ENCODE measurements at places on chromosomes 5 and 9. TPM values are rescaled to one million over a fixed set of nuclear protein-coding genes. Genes with fewer than 3 reads are reported as not detected.

- peaks cover 23% of the 10 kb centered on the region for H3K27me3 ChIP-seq
- H3K36me3 ChIP-seq, result peaks cover 11% of the 10 kb centered on the region
- peaks cover 87% of the 10 kb centered on the region for H3K4me1 ChIP-seq
- peak overlapping the region; percentile 78 for H3K27ac ChIP-seq
These were observed 49.8 kb downstream of the MAP1B start for GRCh38 chr5:72156946-72157624.

FBXO10 gene
- total RNA-seq, result 68.7 TPM

GRCh38 chr9:81082221-81082620, 607.1 kb downstream of the TLE1 start:
- no peak overlapping the region for H3K27ac ChIP-seq
- H3K36me3 ChIP-seq, result no peaks in the 10 kb centered on the region
- DNase-seq, result no peak
- H3K4me1 ChIP-seq, result no peaks in the 10 kb centered on the region

DNA sequence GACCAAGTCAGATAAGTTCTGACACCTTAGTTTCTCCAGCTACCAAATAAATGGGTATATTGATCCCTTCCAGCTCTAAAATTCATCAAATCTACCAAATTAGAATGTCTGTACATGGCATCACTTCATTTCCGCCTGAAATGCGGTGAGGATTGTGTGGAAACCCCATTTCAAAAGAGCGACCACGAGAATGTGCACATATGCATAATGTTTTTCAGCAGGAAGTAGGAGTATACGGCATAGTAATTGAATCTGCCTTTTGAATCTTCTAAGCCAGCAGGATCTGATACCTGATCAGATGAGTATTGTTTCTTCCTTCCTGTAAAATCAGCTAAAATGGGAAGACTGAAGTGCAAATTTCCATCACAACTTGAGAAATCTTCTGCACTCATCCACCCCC, 418.6 kb downstream of the TMEM38B start:
- no peaks in the 10 kb centered on the region for H3K27me3 ChIP-seq
- no peak for DNase-seq
- H3K27ac ChIP-seq, result no peak overlapping the region
- no peak overlapping the region for H3K4me3 ChIP-seq

DNA sequence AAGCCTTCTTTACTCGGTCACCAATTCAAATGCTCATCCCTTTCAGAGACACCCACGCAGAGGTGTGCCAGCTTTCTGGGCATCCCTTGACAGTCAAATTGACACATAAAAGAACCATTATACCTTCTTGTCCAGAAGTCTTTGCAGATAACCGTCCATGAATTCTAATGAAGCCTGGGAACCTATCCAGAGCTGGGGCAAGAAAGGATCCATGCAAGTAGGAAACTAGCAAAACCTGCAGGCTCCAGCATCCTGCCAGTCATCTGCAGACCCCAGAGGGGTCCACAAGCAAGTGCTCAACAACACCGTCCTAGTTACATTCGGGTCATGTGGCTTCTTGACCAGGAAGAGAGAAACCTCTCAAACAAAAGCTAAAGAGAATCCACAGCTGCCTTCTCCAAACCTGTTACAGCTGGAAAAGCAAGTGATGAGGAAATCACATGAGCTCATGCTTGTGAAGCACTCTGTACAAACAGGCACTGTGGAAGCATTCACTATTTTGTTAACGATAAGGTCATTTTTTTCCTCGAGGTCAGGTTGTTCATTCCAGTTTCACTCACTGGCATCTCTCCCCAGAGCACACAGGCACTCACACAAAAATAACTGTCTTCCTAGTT, 80.2 kb upstream of the DMRT1 start:
- DNase-seq, result no peak
- H3K4me1 ChIP-seq, result no peaks in the 10 kb centered on the region

DNA sequence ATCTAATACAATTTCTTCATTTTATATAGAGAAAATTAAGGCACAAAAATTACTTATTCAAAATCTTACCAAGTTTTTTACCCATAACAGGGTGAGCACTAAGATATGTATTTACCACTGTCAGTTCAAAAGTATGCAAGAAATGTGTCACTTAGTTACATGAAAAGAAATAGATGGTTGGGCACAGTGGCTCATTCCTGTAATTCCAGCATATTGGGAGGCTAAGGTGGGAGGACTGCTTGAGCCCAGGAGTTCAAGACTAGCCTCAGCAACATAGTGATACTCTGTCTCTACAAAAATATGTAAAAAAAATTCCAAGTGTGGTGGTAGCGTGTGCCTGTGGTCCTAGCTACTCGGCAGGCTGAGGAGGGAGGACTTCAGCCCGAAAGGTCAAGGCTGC, 19.4 kb downstream of the YIPF5 start:
- H3K4me3 ChIP-seq, result no peak overlapping the region
- H3K36me3 ChIP-seq, result no peaks in the 10 kb centered on the region
- no peak for DNase-seq
- no peaks in the 10 kb centered on the region for H3K27me3 ChIP-seq

- H3K36me3 ChIP-seq, result peaks cover 8% of the 10 kb centered on the region
- H3K4me3 ChIP-seq, result no peak overlapping the region
- no peak for DNase-seq
- no peak overlapping the region for H3K27ac ChIP-seq
These were observed 159.3 kb downstream of the SYK start for GRCh38 chr9:90960941-90961340.

DNA sequence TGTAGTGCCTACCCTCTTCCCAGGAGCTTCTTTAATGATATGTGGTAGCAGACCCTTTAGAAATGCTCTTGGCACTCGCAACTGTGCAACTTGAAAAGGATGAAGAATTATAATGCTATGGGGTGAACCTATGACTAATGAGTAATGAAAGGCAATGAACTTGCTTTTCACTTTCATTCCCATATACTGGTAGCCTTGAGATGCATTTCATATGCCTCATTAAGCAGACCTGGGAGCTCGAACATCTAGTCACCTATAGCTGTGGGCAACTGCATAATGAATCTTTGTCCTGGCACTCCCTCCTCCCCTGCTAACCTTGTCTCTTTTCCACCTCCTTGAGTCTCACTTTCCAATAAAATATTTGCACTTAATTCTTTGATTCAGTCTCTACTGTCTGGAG, 605.9 kb upstream of the DAB2 start:
- H3K36me3 ChIP-seq, result no peaks in the 10 kb centered on the region
- no peak for DNase-seq
- no peak overlapping the region for H3K27ac ChIP-seq
- H3K27me3 ChIP-seq, result peaks cover 4% of the 10 kb centered on the region

DNA sequence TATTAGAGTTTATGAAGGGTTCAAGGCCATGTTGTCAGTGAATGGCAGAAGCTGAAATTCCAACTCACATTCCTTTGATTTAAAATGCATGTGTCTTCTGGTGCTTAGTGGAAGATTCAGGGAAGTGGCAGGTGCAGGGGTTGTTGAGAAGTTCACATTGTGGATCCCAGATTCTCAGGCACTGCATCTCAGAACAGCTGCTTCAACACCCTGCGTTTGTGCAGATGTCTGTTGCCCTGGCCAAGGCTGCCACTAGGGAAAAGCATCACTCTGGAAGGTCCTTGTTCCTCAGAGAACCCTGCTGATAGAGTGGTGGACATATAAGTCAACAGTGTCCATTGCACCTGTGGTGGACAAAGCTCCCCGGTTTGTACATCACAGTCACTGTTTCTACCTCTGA, 162.7 kb downstream of the PAPPA start:
- H3K36me3 ChIP-seq, result peaks cover 9% of the 10 kb centered on the region
- H3K27me3 ChIP-seq, result peaks cover 10% of the 10 kb centered on the region
- DNase-seq, result no peak
- peaks cover 20% of the 10 kb centered on the region for H3K4me1 ChIP-seq
- no peak overlapping the region for H3K27ac ChIP-seq
- H3K4me3 ChIP-seq, result no peak overlapping the region

- no peaks in the 10 kb centered on the region for H3K36me3 ChIP-seq
- no peak overlapping the region for H3K27ac ChIP-seq
- no peak overlapping the region for H3K4me3 ChIP-seq
- no peak for DNase-seq
These were observed 11.0 kb downstream of the SPATA9 start for GRCh38 chr5:95671826-95672225.

SMIM33 gene
- total RNA-seq, result not detected

- DNase-seq, result no peak
- H3K36me3 ChIP-seq, result peaks cover 14% of the 10 kb centered on the region
- H3K4me1 ChIP-seq, result peaks cover 11% of the 10 kb centered on the region
- peaks cover 4% of the 10 kb centered on the region for H3K27me3 ChIP-seq
- H3K27ac ChIP-seq, result no peak overlapping the region
- H3K4me3 ChIP-seq, result no peak overlapping the region
These were observed 46.8 kb upstream of the ATG10 start for GRCh38 chr5:81925009-81925408.

DNA sequence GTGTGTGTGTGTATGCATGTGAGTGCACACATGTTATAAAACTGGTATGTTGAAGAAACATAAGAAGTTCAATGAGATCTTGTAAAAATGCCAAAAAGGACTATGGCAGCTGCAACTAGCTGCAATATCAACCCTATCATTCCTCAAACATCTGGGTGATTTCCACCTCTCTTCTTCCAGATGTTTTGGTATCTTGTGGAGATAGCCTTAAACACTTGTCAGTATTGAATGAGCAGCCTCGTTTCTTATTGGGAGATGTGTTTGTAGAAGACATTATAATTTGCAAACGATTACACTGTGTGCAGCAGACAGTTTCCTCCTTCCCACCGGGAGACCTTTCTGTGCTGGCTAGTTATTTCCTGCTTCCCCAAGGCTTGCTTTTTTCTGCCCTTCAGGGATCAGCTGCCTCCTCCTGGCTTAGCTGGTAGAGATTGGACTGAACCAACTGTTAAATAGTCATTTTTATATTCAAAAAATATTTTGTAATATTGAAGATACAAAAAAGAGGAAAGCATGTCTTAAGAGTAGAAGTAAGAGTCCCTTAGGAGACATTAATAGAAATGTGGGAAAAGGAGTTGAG, 168.4 kb upstream of the MPDZ start:
- peaks cover 23% of the 10 kb centered on the region for H3K4me1 ChIP-seq
- DNase-seq, result no peak
- H3K36me3 ChIP-seq, result no peaks in the 10 kb centered on the region
- no peaks in the 10 kb centered on the region for H3K27me3 ChIP-seq
- no peak overlapping the region for H3K4me3 ChIP-seq
- no peak overlapping the region for H3K27ac ChIP-seq

DNA sequence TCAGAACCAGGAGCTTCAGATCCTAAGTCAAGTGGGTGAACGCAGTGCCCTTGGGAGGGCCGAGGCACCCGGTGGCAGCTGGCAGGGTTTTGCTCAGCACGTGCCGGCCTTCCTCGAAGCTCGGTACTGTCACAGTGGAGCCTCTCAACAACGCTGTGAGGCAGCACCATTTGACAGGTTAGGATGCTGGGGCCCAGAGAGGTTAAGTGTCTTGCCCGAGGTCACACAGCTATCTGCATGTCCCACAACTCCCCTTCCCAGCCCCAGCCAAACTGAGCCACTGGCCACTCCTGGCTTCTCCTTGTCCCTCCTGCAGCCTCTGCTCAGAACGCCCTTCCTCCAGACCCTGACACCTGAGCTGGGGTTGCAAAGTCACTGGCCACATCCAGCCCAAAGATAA, 43.7 kb upstream of the RPL26L1 start:
- H3K27ac ChIP-seq, result no peak overlapping the region
- H3K4me1 ChIP-seq, result peaks cover 6% of the 10 kb centered on the region
- H3K27me3 ChIP-seq, result peaks cover 2% of the 10 kb centered on the region
- DNase-seq, result no peak

Measured in glutamatergic neuron (in vitro differentiated cells).